ENCODE measurements at places on chromosomes 11 and 22. TPM values are rescaled to one million over a fixed set of nuclear protein-coding genes. Genes with fewer than 3 reads are reported as not detected.

The CARD10 gene
- total RNA-seq, result 62.8 TPM

The TEF gene
- total RNA-seq, result 28.4 TPM

The SLN gene
- total RNA-seq, result not detected

The OR2D2 gene
- total RNA-seq, result not detected

The PRG2 gene
- total RNA-seq, result 0.26 TPM

The MS4A4A gene
- 28.9 TPM for total RNA-seq

The RIMBP3B gene
- 1.0 TPM for total RNA-seq

The PLAAT3 gene
- 91.8 TPM for total RNA-seq

The HEPHL1 gene
- total RNA-seq, result not detected

The PKP3 gene
- 70.8 TPM for total RNA-seq

The UBQLNL gene
- total RNA-seq, result 0.69 TPM

The ARHGAP8 gene
- 46.7 TPM for total RNA-seq

The ASPHD2 gene
- total RNA-seq, result 5.5 TPM

The SULT4A1 gene
- 0.43 TPM for total RNA-seq
